Calu3 (cell line): ENCODE measurements at places on chromosomes 3 and 15.
A peak's percentile ranks its signal among the peaks of the same experiment; 100 is the strongest.

DNA sequence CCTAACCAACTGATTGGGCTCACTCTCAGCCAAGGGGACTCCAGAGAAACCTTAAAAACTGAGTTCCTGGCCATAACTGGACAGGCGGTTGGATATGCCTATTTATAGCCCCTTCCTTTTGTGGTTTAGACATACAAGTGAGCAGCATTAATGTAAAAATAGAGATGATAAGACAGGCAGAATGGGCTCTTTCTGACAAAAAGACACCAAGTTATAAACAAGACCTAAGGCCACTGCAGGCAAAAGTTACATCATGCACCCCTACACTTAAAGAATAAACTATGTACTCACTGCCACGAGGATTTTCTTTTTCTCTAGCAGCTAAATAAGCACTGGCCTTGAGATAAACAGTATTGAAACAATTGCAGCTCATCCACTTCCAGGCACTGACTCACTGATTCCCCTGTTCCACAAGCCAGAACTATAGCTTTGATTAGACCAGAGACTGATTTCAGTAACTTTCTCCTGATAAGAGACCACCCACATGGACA lies 30.1 kb downstream of the SUCNR1 start:
- no peak for DNase-seq

DNA sequence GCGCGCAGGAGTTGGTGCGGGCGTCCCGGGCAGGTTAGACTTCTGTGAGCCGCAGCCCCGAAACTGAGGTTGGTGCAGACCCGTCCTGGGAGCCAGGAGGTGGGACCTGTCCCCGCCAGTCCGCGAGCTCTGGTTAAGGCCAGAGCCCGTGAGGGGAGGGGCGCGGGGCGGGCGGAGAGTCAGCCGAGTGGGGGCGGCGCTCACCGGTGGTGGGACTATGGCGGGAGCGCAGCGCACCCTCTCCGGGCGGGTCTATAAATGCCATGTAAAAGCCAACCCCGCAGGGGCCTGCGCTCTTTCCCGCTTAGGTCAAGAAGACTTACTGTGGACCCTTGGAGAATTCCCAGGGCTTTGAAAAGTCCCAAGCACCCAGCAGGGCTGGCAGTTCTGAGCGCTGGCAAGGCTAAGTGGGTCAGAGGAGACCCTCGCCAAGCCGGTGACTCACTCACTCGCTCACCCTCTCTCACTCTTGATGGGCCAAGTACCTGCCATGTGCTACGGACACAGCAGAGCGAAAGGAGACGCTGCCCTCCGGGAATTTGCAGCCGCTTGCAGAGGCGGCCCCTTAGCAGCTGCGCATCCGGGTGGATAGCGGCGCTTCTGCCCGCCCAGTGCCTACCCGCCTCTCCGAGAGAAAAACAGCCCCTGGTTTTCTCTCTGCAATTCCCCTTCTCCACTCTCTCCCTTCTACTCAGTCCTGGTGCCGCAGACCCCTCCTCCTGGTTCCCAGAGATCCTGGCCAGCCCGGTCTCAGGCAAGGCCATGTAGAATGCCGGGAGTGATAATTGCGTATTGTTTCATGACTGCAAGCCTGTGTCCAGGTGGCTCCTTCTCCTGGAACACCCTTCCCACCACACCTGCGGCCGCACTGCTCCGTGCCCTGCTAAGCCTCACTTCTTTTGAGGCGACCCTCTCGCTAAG lies at the start of gene ALDH1L1:
Gene ALDH1L1, minus strand, starts transcription at position 110 of the 921 bp plus-strand sequence. CDS start 19,607 bp downstream, outside the sequence.
- peak; percentile 85 for DNase-seq

- no peak for DNase-seq
These were observed 26.6 kb upstream of the LMCD1 start for GRCh38 chr3:8474991-8475390.

DNA sequence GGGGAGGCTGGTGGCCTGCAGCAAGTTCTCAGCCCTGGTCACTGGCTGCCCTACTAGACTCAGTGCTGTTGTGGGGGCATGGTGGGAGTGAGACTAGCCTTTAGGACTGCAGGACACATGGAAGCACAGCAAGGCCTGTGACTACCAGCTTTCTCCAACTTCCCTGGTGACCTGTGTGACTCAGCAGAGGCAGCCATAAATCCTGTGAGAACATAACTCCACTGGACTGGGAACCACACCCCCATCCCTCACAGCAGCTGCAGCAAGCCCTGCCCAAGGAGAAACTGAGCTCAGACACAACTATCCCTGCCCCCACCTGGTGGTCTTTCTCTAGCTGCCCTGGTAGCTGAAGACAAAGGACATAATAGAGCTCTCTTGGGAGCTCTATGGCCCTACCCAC lies 111.3 kb downstream of the DCLK3 start:
- peak; percentile 11 for DNase-seq

GRCh38 chr3:106529738-106530137 lies 660.9 kb upstream of the CBLB start:
- DNase-seq = no peak

GRCh38 chr15:45274636-45275380 lies 22.8 kb downstream of the SLC28A2 start:
- DNase-seq = peak; percentile 9

- DNase-seq = no peak
These were observed 34.5 kb upstream of the CHST2 start for GRCh38 chr3:143084856-143085731.

- DNase-seq = no peak
These were observed 56.3 kb downstream of the PPARG start for GRCh38 chr3:12345141-12345561.

GRCh38 chr3:151283907-151284461 lies 5.6 kb upstream of the P2RY14 start:
- DNase-seq = no peak

DNA sequence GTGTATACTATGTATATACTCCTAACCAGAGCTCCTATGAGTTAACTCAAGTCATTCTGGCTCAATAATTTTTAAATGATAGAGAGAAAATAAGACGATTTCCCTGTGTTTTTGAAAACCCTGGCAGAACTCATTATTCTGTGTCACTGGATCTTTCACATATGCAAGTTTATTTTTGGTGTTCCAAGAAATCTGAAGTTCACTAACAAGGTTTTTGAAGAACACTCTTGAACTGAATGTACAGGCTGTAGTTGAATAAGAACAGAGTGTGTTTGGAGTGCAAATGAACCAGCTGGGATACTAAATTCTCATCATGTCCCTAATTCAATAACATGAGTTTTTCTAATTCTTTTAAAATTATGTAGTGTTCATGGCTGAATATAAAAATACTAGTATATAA lies 466.9 kb upstream of the SUCLG2 start:
- no peak for DNase-seq

- no peak for DNase-seq
These were observed 23.1 kb downstream of the SLC30A4 start for GRCh38 chr15:45499426-45499825.

DNA sequence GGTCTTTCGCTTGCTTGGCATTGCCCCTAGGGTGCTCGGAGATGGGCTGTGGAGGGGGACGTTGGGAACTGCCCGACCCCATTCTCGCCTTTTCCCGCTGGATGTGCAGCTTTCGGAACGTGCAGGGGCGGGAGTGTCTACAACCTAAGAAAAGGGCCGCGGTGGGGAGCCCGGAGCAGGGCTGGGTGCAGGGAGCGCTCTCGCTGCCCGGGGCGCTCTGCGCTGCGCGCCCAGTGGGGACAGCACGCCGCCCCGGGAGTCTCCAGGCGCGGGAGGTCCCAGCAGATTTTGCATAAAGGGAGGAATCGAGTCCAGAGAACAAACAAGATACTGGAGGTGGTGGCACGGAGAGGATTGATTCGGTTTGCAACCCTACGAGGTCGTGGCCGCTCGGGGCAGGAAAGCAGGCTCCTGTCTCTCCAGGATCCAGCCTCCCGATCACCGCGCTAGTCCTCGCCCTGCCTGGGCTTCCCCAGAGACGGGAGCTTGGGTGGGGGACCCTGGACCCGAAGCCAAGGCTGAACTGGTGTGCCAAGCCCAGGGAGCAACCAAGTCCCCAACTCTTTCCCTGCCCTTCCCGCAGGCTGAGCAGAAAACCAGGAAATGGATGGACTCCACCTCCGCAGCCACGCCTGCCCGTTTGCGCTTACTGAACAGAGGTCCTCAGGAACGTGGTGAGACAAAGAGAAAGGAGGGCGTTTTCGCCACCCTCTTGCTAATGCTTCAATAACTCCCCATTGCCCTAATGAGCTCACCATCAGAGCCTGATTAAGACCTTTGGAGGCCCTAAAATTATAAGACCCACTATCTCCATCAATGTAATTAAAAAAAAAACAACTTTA lies 59.7 kb downstream of the NOX5 start:
- DNase-seq = peak; percentile 72

DNA sequence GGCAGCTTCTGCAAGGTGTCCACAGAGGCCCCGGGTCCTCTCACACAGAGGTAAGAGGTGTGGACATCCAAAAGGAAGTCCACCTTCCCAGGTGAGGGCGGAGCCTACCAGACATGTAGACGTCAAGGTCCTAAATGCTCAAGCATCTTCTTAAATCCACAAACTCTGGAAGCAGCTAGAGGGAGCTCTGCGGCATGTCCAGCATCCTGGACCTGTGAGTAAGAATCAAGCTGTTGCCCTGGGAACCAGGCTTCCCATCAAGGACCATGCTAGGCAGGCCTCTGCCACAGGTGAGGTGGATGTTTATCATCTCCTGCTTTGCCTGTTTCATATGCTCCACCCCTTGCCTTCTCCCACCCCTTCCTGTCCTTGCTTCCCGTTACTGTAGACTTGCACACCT lies 368.2 kb downstream of the GABRG3 start:
- DNase-seq = no peak

GRCh38 chr15:95995375-95996168 lies 334.9 kb upstream of the NR2F2 start:
- no peak for DNase-seq

- peak; percentile 76 for DNase-seq
These were observed 28.8 kb upstream of the UBL7 start for GRCh38 chr15:74489518-74490338.

- no peak for DNase-seq
These were observed 3.5 kb downstream of the SLTM start for GRCh38 chr15:58929891-58930416.

DNA sequence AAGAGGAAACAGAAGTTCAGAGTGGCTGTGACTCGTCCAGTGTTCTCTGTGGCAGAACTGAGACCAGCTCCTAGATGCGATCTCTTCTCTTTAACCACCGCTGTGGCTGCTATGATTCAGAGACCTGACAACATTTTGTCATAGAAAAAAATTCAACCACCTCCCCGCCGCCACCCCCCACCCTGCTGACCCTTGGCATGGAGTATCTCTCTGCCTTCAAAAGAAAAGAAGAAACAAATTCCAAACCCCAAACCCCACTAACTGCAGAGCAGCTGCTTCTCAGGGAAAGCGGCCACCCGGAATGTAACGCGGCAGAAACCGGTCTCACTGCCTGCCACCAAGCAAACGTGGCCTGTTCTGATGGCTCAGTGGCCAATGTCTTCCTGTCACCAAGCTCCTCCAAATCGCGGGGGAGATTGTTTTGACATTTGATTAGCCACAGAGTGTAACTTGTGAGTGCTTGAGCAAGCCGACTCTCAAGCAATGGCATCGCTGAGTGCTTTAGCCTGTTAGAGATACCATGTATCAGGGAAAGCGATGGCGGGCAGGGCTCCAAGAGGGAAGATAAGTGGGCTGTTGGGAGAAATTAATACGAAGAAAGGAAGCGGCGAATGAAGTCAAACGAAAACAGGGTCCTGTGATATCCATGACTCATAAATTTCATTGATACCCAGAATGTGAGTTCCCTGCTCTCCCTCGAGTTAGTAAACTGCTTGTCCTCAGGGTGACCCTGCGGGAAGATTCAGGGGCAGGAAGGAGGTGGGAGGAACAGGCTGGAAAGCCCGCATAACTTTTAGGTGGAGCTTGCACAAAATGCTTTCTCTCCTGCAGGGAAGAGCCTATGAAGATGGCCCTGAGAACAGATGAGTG lies 44.8 kb upstream of the TLE3 start:
- DNase-seq = no peak

GRCh38 chr3:23667536-23668429 lies 138.0 kb upstream of the UBE2E1 start:
- no peak for DNase-seq

- DNase-seq = peak; percentile 41
These were observed 681 bp downstream of the CTDSPL start for GRCh38 chr3:37862219-37862902.

GRCh38 chr3:65539616-65540015 lies 499.1 kb downstream of the MAGI1 start:
- DNase-seq = no peak

DNA sequence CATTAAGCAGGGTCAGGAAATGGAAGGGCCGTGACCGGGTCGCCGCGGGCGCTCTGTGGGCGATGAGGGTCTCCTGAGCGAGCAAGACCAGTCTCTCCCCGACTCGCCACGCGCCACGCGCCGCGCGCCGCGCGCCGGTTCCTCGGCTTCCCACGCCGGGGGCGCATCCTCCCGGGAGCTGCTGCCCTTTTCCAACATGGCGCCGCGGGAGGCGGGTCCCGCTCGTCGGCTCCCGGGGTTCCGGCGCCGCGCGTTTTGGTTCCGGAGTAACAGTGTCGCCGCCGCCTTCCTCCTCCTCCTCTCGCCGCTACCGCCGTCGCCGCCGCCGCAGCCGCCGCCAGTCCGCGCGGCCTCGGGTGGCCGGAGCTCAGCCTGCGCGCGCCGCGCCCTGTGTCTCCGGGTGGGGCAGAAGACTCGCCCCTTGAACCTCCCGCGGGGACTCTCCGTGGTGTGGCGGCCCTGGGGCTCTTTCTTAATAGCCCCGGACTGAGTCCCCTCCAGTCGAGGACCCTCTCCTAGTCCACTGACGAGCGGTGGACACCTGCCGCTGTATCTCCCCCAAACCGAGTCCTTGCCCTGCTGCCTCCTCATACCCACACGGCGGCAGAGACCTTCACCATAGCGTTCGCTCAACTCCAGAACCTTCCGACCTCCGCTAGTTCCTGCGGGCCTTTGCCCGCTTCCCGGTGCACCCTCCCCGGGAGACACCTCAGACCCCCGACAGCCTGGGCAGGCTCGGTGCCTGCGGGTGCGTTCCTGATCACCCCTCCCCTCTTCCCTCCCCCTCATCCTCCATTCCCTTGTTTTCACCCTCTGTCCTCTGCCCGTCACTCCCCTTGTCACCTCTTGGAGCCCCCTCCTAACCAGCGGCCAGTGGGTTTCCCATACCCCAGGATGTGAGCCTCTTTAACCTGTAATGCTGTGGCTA lies at the start of gene MAP2K5:
Gene MAP2K5, plus strand, starts transcription at position 284 of the 928 bp plus-strand sequence. Its CDS starts 633 bp downstream, at position 917.
- DNase-seq = peak; percentile 90

GRCh38 chr15:67024314-67024997 lies 40.9 kb upstream of the SMAD3 start:
- DNase-seq = peak; percentile 79

GRCh38 chr15:66472176-66472999 lies 25.2 kb downstream of the SNAPC5 start:
- peak; percentile 60 for DNase-seq

- no peak for DNase-seq
These were observed 51.0 kb upstream of the TSC22D2 start for GRCh38 chr3:150357140-150357539.

DNA sequence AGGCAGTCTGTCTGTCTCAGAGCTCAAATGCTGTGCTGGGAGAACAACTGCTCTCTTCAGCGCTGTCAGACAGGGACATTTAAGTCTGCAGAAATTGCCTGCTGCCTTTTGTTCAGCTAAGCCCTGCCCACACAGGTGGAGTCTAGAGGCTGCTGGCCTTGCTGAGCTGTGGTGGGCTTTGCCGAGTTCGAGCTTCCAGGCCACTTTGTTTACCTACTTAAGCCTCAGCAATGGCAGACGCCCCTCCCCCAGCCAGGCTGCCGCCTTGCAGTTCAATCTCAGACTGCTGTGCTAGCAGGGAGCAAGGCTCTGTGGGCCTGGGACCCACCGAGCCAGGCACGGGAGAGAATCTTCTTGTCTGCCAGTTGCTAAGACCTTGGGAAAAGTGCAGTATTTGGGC lies 25.0 kb upstream of the RPP14 start:
- DNase-seq = no peak
